Right atrium auricular region (tissue), 2 donors: ENCODE measurements at places on chromosomes 4 and X.

GRCh38 chrX:43386875-43387274 lies 269.2 kb upstream of the MAOA start:
- DNase-seq: no peak
- no peak overlapping the region for H3K4me3 ChIP-seq
- H3K27me3 ChIP-seq: no peaks in the 10 kb centered on the region
- H3K4me1 ChIP-seq: no peaks in the 10 kb centered on the region

DNA sequence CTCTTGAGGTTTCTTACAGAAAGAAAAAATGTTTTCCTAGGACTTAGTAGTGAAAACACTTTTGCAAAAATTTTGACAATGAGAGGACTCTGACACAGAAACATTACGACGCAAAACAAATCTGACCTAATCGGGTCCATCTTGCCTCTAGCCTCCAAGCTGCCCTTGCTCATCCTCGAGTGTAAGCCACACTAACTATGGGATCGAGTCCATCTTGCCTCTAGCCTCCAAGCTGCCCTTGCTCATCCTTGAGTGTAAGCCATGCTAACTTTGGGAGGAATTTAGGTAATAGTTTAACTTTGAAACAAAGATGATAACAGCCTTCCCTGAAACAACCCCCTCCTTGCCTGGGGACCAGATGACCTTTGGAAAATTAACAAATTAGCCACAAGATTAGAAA lies 100.3 kb upstream of the FRG1 start:
- peaks cover 13% of the 10 kb centered on the region for H3K4me1 ChIP-seq
- peak overlapping the region; percentile 87 for H3K27ac ChIP-seq
- DNase-seq: no peak
- H3K4me3 ChIP-seq: no peak overlapping the region
- no peaks in the 10 kb centered on the region for H3K27me3 ChIP-seq
- no peaks in the 10 kb centered on the region for H3K36me3 ChIP-seq

DNA sequence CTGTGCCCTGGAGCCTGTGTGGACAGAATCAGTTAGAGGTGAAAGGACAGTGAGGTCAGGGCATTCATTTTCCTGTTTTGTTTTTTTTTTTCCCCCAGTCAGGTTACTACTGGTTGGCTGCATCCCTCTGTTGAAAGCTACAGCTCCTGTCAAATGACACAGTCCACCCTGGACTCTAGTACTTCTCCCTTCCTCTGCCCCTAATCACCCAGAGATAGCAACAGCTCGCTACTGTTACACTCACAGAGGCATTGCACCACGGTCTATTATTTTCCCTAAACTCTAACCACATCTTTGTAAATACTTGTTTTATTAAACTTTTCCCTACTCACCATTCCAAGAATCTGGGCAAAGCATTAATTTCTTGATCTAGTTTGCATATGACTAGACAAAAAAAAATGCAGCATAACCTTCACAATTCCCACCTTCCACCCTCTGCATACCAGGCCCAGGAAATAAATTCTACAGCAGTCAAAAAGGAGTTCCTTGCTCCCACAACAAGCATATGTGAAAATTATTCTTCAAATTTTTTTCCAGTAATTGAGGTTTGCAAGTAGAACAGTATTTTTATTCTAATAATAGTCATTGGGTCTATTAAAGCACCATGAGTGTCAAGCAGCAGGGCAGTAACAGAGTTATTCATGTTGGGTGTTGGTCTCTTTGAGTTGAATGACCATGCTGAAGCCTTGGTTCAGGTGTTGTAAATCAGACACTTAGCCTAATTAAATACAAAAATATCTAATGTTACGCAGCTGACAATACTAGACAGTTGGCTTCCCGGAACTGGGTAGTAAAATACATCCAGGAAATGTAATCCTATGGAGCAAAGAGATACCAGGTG lies 329.2 kb downstream of the INPP4B start:
- no peaks in the 10 kb centered on the region for H3K36me3 ChIP-seq
- H3K4me1 ChIP-seq: no peaks in the 10 kb centered on the region
- H3K27me3 ChIP-seq: no peaks in the 10 kb centered on the region
- no peak overlapping the region for H3K27ac ChIP-seq
- no peak overlapping the region for H3K4me3 ChIP-seq
- DNase-seq: no peak

GRCh38 chrX:66030505-66031317 lies 9.2 kb downstream of the VSIG4 start:
- H3K27me3 ChIP-seq: no peaks in the 10 kb centered on the region
- no peak overlapping the region for H3K27ac ChIP-seq
- no peak for DNase-seq

DNA sequence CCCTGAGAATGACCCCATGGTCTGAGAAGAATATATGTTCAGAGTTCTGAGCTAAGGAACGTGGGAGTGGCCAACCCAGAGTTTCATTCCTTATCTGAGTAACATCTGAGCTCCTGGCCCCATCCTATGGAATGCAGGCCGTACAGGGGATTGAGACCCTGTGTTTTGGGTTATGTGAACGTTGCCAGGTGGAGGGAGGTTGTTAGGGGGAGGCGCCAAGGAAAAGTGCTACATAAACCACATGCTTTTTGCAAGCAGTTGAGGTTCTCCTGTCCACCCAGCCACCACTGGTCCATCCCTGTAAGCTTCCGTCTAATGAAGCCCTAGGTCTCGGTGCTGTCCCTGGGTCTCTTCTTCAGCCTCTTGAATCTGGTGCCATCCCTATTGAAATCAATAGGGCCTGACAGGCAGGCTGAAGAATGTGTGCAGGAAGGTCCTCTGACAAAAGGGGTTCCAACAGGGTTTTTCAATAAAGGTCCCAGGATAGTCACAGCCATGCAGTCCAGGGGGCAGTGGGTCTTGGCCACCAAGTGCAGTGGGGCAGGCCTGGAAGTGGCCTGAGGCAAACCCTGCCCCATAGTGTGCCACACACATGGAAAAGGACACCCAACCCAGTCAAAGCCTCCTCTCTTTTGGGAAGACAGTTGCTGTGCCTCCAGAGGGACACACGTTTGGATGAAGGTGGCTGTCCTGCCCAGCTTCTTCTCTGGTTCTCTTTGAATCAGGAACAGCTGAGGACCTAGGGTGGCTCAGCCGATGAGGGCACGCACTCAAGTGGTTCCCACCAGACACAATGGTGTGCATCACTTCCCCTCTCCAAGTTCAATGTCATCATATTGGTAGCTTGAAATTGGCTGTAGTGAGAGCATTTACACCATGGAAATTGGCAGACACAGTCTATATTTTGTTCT lies 53.5 kb downstream of the HTRA3 start:
- no peak overlapping the region for H3K4me3 ChIP-seq
- H3K36me3 ChIP-seq: no peaks in the 10 kb centered on the region
- H3K4me1 ChIP-seq: peaks cover 20% of the 10 kb centered on the region
- no peaks in the 10 kb centered on the region for H3K27me3 ChIP-seq

- H3K27ac ChIP-seq: no peak overlapping the region
- no peak for DNase-seq
- H3K27me3 ChIP-seq: no peaks in the 10 kb centered on the region
- H3K36me3 ChIP-seq: no peaks in the 10 kb centered on the region
- no peaks in the 10 kb centered on the region for H3K4me1 ChIP-seq
- no peak overlapping the region for H3K4me3 ChIP-seq
These were observed 112.2 kb upstream of the MAP3K15 start for GRCh38 chrX:19627533-19627932.
